ENCODE measurements at places on chromosomes 5 and 9.
A peak's percentile ranks its signal among the peaks of the same experiment; 100 is the strongest.

GRCh38 chr9:116480700-116481099 is 206.4 kb upstream of the TRIM32 start:
- DNase-seq: no peak

- no peak for DNase-seq
These were observed 179.2 kb downstream of the HSD17B3 start for GRCh38 chr9:96122751-96123150.

DNA sequence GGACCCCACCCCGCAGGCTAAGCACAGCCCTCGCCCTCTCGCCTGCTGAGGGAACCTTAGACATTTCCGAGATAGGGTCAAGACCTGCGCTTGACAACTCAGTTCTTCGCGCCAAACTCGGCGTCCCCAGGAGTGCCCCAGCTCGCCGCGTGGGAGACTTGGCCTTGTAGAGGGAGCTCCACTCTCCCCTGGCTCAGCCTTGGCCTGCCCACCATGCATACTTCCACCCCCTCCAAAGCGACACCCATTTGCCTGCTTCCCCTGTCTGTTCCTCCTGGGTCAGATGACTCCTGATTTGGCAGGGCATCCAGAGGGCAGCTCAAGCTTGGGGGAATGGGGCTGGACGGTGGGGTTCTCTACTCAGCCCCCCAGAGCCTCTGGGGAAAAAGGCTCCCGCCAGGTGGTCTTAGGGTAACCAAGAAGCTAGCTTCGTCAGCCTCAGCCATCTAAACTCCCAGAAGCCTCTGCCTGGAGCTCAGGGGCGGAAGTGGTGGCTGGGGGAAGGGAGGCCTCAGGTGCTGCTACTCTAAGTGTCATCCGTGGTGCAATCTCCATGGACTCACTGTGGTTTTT is 560 bp downstream of the DOCK2 start:
- DNase-seq: peak; percentile 45

DNA sequence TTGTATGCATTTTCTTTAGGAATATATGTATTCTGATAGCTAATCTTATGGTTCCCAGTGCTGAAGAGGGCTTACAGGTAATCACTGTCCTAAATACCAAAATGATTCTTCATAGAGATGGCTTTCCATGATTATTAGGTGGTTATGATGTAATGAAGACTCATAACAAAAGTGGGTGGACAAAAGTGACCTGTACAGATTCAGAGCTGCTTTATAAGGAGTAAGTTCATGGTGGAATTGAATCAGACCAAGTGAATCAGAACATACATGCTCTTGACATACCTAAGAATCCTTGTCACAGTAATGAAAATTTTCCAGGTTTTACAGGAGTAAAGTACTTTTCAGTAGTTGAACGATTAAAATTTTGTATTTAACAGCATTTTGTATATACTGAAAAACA is 105.6 kb downstream of the NIPBL start:
- DNase-seq: no peak

- DNase-seq: no peak
These were observed 597.8 kb upstream of the CLINT1 start for GRCh38 chr5:158456756-158457155.

- no peak for DNase-seq
These were observed 144.3 kb downstream of the MACIR start for GRCh38 chr5:103402851-103403250.

DNA sequence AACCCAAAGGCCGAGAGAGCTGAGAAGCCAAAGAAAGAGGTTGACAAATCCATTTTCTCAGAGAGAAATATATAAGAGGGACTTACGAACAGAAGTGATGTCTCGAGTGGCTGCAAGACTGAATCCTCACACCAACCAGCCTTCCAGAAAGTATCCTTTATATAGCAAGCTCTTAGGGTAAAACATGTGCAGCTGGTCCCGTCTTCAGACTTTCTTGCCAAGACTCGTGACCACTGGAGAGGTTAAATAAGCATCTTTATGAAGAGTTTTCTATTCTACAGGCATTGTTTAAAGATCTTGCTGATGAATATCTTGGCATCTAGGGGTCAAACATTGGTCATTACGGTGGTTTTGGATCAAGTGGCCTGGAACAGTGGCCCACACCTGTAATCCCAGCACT is 16.9 kb upstream of the SLC22A4 start:
- no peak for DNase-seq

- DNase-seq: no peak
These were observed 290.3 kb downstream of the EBF1 start for GRCh38 chr5:158809310-158809850.

GRCh38 chr5:57695179-57695578 is 212.6 kb upstream of the ACTBL2 start:
- DNase-seq: no peak

- no peak for DNase-seq
These were observed 1136.9 kb downstream of the TAF11L14 start for GRCh38 chr5:18771097-18771610.

Data from effector memory CD4-positive, alpha-beta T cell (primary cell).